Upper lobe of right lung (tissue), 1 donor: ENCODE measurements at places on chromosomes 3 and 15.

- no peak for DNase-seq
Observed at GRCh38 chr3:11632564-11632963, 11.2 kb downstream of the VGLL4 start.

DNA sequence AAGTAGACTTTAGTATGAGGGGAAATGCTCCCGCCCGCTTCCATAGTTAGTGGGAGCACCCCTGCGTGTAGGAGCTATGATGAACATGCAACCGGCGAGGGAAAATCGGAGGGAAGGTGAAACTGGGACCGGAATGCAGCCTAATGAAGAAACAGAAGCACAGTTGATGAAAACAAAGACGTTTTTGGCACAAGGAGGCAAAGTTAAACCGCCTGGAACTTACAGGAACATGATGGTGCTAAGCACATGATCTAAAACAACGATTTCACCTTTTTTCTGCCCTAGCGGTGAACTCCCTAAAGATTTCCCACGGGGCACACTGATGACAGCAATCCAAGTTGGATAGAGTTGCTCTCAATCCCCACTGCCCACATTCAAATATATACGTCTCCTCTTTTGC, 49.4 kb upstream of the SPATA12 start:
- DNase-seq: no peak

DNA sequence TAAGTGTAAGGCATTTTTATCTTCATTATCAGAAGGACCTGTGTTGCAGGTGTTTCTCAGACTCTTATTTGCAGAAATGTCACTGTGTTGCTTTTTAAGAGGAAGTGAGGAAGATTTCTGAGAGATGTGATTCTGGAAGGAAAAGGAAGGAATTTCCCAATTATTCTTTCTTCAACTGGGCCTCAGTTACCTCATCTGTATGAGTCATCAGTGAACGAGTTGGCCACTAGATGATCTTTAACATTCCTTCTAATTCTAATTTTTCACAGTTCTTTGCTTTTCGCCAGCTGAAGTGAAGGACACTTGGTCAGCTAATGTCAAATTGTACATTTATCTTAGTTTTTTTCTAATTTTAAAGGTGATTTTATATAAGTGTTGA, 28.9 kb downstream of the CLEC3B start:
- DNase-seq: no peak

GRCh38 chr3:148319161-148319915, 378.4 kb upstream of the AGTR1 start:
- DNase-seq: no peak

DNA sequence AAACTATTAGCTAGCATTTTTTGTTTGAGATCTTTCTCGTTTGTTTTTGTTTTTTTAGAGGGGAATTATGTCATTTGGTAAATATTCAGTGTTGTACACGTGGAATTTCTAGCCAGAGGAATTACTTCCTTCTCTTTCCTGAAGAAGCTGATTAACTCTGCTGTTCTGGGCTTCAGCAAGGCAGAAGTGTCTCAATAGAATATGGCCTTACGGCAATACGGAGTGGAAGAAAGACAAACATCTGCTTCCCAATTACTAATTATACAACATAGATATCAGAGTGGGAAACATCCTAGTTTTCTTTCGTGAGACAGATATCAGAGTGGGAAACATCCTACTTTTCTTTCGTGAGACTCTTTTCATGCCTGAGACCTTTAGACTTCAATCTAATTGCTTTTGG, 11.9 kb downstream of the P3H2 start:
- DNase-seq: no peak

GRCh38 chr3:152517502-152517901, 248.8 kb downstream of the MBNL1 start:
- DNase-seq: no peak

DNA sequence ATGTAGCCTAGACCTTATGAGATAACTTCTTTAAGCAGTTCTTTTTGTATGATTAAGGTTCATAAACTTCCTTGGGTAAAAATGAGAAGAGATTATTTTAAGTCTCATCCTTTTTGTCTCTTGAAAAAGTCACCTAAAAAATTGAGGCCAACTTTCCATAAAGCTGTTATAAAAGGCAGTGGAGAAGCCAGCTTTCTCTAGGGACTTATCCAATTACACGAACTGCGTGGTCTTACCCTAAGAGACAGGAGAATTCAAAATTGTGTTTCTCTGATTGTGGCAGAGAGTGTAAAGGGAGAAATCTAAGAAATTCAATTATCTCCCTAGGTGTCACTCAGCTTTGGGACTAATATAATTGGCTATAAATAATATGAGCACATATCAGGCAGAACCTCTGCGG, 262.0 kb downstream of the SHOX2 start:
- DNase-seq: no peak

- no peak for DNase-seq
Observed at GRCh38 chr3:134407239-134407625, 33.0 kb upstream of the AMOTL2 start.

DNA sequence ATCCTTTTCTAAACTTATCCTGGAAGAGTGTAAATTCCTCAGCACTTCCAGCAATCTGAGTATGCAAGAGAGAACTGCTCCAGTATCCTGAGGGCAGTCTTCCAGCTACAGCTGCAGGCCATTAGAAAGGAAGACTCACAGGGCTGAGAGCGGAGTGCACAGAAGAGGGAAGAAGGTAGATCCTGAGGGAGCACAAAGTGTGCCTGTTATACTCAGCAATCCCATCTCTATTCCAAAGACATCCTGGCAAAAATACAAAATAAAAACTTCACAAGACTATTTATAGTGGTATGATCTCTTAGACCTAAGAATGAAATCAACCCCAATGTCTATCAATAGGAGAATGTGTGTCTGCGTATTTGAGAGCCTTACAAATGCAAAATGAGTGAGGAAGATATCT, 292.0 kb downstream of the ZIC1 start:
- no peak for DNase-seq

- peak; percentile 3 for DNase-seq
Observed at GRCh38 chr15:31252171-31252785, 74.4 kb upstream of the KLF13 start.

DNA sequence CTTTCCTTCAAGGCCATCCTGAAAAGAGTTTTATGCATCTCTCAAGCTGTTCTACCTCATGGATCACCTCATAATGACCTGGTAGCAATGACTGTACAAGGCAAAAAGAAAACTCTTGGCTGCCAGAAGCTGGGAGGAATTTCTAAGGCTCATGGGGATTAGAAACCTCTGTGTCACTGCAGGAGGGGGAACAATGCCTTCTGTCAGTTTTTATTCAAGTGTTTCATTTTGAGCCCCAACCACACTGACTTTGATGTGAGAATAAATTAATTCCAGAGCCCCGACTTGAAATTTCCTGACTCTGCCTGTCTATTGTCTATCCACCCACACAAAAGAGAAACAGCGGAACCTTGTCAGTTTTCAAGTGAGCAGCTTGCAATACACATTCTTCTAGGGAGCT, 58.7 kb upstream of the MRPL3 start:
- no peak for DNase-seq

GRCh38 chr15:60396958-60397771, 621 bp downstream of the ANXA2 start:
- peak; percentile 86 for DNase-seq

- DNase-seq: no peak
Observed at GRCh38 chr15:57537072-57537471, 54.6 kb upstream of the MYZAP start.

DNA sequence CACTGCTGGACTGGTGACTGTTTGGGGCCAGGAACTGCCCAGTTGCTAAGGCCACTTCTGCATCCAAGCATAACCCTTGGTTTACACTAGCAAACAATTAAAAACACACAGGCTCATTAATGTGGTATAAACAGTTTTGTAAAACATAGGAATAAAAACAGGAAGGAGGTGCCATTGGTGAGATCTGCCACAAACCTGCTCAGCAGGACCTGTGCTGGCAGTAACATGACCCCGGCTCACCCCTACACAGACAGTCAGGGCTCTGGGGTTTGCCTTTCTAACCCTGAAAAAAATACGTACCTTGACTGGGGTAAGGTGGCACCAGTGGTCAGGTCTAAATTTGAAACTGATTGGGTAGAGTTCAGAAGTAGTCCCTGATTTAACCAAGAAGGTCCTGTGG, 76.2 kb downstream of the ATP1B3 start:
- DNase-seq: no peak
